Activated CD4-positive, alpha-beta T cell treated with anti-CD3 and anti-CD28 coated beads, Interleukin-2, amount 10 ng/mL, durations not matched to agents 24 days and 14 days (primary cell): ENCODE measurements at places on chromosomes 1 and 21. TPM values are rescaled to one million over a fixed set of nuclear protein-coding genes. Genes with fewer than 3 reads are reported as not detected.
A peak's percentile ranks its signal among the peaks of the same experiment; 100 is the strongest.

DNA sequence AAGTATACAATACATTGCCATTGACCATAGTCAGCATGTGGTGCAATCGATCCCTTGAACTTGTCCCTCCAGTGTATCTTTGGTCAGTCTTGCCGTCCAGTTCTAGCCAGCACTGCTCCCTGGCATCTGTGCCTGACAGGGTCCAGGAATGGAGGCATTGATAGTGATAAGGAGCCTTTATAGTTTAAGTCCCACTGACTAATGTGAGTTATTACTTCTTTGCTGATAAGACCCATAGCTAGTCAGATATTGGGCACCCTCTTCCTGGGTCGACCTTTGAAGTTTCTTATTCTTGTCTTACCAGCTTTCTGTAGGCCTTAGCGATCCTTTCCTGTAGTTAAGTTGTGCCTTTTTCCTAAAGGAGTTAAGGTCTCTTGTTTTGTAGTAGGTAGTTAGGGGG, 13.0 kb downstream of the UCK2 start:
- no peaks in the 10 kb centered on the region for H3K27me3 ChIP-seq
- no peak for DNase-seq
- no peak overlapping the region for H3K27ac ChIP-seq
- H3K36me3 ChIP-seq, result peaks cover 6% of the 10 kb centered on the region

- H3K27me3 ChIP-seq, result peaks cover 8% of the 10 kb centered on the region
- H3K36me3 ChIP-seq, result peaks cover 2% of the 10 kb centered on the region
- no peak overlapping the region for H3K27ac ChIP-seq
- peaks cover 11% of the 10 kb centered on the region for H3K4me1 ChIP-seq
Observed at GRCh38 chr1:225911191-225912130, 12.6 kb downstream of the PYCR2 start.

DNA sequence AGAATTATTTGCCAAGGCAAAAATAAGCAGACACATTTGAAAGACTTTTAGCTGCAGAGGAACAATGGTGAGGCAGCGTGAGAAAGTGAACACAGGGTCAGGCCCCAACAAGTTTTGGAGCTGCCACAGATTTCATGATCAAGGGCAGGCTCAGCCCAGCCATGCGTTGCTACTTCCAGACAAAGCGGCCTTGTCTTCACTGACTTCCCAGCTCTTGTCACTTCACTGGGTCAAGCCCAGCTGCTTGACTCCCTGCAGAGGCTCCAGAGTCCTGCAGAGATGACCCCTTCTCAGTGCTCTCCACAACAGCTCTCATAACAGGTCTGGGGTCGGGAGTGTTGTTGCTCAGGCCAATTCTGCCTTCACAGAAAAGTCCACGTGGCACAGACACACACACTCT, 35.8 kb downstream of the HHAT start:
- DNase-seq, result no peak
- H3K27me3 ChIP-seq, result peaks cover 2% of the 10 kb centered on the region
- H3K36me3 ChIP-seq, result no peaks in the 10 kb centered on the region

GRCh38 chr1:119045096-119045746, 57.1 kb upstream of the TBX15 start:
- H3K36me3 ChIP-seq, result no peaks in the 10 kb centered on the region
- no peak for DNase-seq
- H3K4me1 ChIP-seq, result no peaks in the 10 kb centered on the region
- no peak overlapping the region for H3K4me3 ChIP-seq
- no peak overlapping the region for H3K27ac ChIP-seq

GRCh38 chr1:69511426-69512192, 56.1 kb upstream of the LRRC7 start:
- no peak overlapping the region for H3K27ac ChIP-seq
- no peak overlapping the region for H3K4me3 ChIP-seq
- no peaks in the 10 kb centered on the region for H3K27me3 ChIP-seq
- no peaks in the 10 kb centered on the region for H3K4me1 ChIP-seq

GRCh38 chr1:164702216-164702615, 143.2 kb downstream of the PBX1 start:
- H3K4me1 ChIP-seq, result no peaks in the 10 kb centered on the region
- H3K36me3 ChIP-seq, result no peaks in the 10 kb centered on the region
- no peak for DNase-seq
- H3K27me3 ChIP-seq, result no peaks in the 10 kb centered on the region
- H3K4me3 ChIP-seq, result no peak overlapping the region
- H3K27ac ChIP-seq, result no peak overlapping the region

- H3K27me3 ChIP-seq, result peaks cover 68% of the 10 kb centered on the region
- H3K4me1 ChIP-seq, result peaks cover 29% of the 10 kb centered on the region
- peaks cover 21% of the 10 kb centered on the region for H3K36me3 ChIP-seq
- H3K27ac ChIP-seq, result no peak overlapping the region
- DNase-seq, result peak; percentile 87
Observed at GRCh38 chr1:63316984-63317816, 5.2 kb upstream of the FOXD3 start.

- peaks cover 3% of the 10 kb centered on the region for H3K4me1 ChIP-seq
- no peaks in the 10 kb centered on the region for H3K36me3 ChIP-seq
- no peak overlapping the region for H3K4me3 ChIP-seq
Observed at GRCh38 chr1:67889466-67889865, 56.2 kb upstream of the GNG12 start.

DNA sequence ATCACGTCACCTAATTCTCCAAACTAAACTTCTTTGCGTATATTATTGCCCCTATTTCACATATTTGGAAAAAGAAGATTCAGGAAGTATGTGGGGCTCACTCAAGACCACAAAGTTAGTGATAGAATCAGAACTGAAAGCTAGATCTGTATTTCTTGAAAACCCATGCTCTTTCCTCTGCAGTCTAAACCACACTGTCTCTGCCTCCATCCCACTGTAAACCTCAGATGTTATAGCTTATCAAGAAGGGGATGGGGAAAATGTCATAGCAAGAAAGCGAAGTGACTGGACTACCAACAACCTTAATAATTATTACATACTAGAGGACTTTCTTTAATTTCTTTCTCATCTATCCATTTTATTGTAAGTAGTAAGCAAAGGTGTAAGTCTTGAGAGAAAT, 257.7 kb upstream of the SGIP1 start:
- H3K36me3 ChIP-seq, result peaks cover 2% of the 10 kb centered on the region
- peak; percentile 81 for DNase-seq
- H3K4me1 ChIP-seq, result peaks cover 84% of the 10 kb centered on the region
- H3K27me3 ChIP-seq, result no peaks in the 10 kb centered on the region
- peak overlapping the region; percentile 58 for H3K4me3 ChIP-seq
- peak overlapping the region; percentile 73 for H3K27ac ChIP-seq

GRCh38 chr1:207049974-207050391, 1.0 kb downstream of the YOD1 start:
- peak overlapping the region; percentile 98 for H3K4me3 ChIP-seq
- peaks cover 31% of the 10 kb centered on the region for H3K36me3 ChIP-seq
- peak overlapping the region; percentile 96 for H3K27ac ChIP-seq
- peak; percentile 86 for DNase-seq

DNA sequence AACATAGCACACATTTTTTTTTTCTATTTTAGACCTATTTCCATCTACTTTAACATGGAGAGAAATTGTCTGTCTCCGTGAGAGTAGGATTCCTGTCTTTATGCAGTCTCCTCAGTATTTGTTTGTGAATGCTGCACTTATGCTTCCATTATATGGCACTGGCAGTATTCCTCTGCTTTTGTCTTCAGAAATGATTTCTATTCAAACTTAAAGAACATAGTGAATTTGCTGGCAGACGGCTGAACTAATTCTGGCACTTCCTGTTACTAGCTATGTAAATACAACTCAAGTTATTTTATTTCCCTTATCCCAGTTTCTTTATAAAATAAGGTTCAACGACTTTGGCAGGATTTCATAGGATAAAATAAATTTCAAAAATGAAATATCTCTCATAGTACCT, 45.3 kb downstream of the KCTD3 start:
- H3K4me1 ChIP-seq, result no peaks in the 10 kb centered on the region
- H3K27ac ChIP-seq, result no peak overlapping the region

GRCh38 chr1:32406629-32407111, 12.4 kb upstream of the BSDC1 start:
- peaks cover 6% of the 10 kb centered on the region for H3K27me3 ChIP-seq
- no peaks in the 10 kb centered on the region for H3K4me1 ChIP-seq
- no peaks in the 10 kb centered on the region for H3K36me3 ChIP-seq
- no peak for DNase-seq
- H3K4me3 ChIP-seq, result no peak overlapping the region

DNA sequence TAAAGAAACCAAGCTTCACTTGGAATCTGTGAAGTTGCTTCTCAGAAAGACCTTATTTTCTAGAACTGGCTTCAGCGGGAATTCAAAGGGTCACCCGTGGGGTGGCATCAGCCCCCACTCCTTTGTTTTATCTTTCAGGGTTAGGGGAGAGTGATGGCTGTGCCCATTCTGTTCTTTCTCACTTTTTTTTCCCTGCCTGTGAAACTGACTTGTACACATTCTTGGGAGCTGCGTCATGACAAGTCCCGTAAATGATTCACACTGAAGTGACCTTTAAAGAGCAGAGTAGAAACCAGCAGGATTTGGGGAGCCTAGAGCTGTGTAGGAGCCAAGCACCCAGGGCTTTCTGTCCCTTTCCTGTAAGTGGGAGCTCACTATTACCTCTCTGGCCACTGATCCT, 43.8 kb downstream of the SLC44A3 start:
- peaks cover 22% of the 10 kb centered on the region for H3K27me3 ChIP-seq
- no peak overlapping the region for H3K4me3 ChIP-seq
- no peak for DNase-seq
- no peaks in the 10 kb centered on the region for H3K36me3 ChIP-seq

DNA sequence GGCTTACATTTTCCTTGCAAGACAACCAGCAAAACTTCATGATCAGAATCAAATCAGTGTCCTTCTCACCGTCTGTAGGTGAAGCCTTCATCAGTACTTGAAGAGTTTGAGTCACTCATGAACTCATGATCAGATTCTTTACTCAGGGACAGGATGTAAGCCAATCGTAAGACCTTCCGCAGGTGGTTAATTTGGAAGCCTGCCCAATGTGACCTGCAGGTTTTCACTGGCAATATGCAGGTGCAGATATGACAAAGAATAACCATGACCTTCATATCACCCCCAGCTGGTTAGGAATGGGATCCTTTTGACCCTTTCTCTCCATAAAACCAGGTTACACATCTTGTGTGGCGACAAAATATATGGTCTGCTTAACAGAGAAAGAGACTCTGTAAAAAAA, 2.4 kb upstream of the PRAMEF20 start:
- DNase-seq, result no peak
- no peak overlapping the region for H3K4me3 ChIP-seq
- H3K27ac ChIP-seq, result no peak overlapping the region
- no peaks in the 10 kb centered on the region for H3K4me1 ChIP-seq
- no peaks in the 10 kb centered on the region for H3K36me3 ChIP-seq

- H3K36me3 ChIP-seq, result no peaks in the 10 kb centered on the region
- peaks cover 5% of the 10 kb centered on the region for H3K4me1 ChIP-seq
- H3K27me3 ChIP-seq, result peaks cover 3% of the 10 kb centered on the region
- H3K4me3 ChIP-seq, result no peak overlapping the region
Observed at GRCh38 chr1:21966247-21967000, 10.4 kb upstream of the CELA3B start.

DNA sequence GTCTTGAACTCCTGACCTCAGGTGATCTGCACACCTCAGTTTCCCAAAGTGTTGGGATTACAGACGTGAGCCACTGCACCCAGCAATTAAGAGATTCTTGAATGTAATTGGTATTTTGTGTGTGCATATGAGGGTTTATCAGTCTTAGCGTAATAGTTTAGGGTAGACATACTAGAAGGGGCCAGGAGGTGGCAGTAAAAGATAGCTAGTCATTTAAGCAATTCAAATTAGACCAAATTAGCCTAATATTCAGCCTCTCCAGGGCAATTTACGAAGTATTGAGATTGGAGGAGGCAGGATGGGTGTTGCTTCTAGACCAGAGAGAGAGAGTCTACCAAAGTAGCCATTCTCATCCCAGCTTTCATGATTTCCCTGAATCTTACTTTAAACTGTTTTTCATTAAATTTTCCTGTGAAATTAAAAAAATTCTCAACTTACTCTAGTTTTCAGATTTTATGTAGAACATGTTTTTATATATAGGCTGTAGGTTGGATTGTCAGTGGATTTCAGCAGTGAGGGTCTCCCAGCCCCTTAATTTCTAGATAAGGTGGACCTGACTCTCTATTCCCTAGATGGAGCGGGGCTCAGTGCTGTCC, 119.7 kb downstream of the HHAT start:
- H3K27ac ChIP-seq, result no peak overlapping the region
- peaks cover 14% of the 10 kb centered on the region for H3K27me3 ChIP-seq
- H3K4me3 ChIP-seq, result no peak overlapping the region
- H3K4me1 ChIP-seq, result peaks cover 24% of the 10 kb centered on the region
- no peaks in the 10 kb centered on the region for H3K36me3 ChIP-seq

- no peak overlapping the region for H3K27ac ChIP-seq
- peaks cover 9% of the 10 kb centered on the region for H3K27me3 ChIP-seq
- no peak for DNase-seq
- H3K4me1 ChIP-seq, result no peaks in the 10 kb centered on the region
Observed at GRCh38 chr1:158552296-158552695, 1.9 kb downstream of the OR6Y1 start.

DNA sequence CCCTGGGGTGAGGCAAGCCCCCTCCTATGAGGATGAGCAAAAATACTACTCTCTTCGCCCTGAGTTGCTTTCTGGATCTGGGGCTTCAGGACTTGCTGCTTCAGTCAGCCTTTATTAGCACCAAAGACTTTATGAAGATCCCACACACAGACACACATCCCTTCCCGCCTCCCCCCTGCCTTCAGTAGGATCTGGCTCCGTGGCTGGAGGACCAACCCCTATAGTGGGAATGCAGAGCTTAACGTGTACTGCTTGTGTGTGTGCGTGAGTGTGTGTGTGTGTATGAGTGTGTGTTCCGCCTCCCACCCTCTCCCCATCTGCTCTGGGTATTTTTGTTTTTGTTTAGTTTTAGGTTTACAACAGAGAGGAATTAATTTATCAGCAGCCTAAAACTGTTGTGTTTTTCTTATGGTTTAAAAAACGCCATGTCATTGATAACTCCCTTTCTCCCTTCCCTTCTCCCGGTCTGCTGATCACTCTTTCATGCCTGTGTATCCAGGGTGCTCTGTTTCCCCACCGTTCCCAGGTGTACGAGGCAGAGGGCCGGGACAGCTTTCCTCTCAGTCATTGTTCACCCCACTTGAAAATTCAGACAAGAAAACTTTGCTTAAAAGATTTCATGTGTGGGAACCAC, 27.5 kb upstream of the ZFP69B start:
- H3K27me3 ChIP-seq, result no peaks in the 10 kb centered on the region
- H3K27ac ChIP-seq, result peak overlapping the region; percentile 59
- no peak for DNase-seq
- peaks cover 80% of the 10 kb centered on the region for H3K36me3 ChIP-seq

- H3K27me3 ChIP-seq, result peaks cover 8% of the 10 kb centered on the region
- no peaks in the 10 kb centered on the region for H3K36me3 ChIP-seq
- no peaks in the 10 kb centered on the region for H3K4me1 ChIP-seq
- DNase-seq, result no peak
Observed at GRCh38 chr1:4600615-4601460, 53.6 kb upstream of the AJAP1 start.

- no peaks in the 10 kb centered on the region for H3K4me1 ChIP-seq
- no peak for DNase-seq
- H3K27me3 ChIP-seq, result peaks cover 2% of the 10 kb centered on the region
Observed at GRCh38 chr1:47483651-47484050, 45.8 kb downstream of the FOXD2 start.

DNA sequence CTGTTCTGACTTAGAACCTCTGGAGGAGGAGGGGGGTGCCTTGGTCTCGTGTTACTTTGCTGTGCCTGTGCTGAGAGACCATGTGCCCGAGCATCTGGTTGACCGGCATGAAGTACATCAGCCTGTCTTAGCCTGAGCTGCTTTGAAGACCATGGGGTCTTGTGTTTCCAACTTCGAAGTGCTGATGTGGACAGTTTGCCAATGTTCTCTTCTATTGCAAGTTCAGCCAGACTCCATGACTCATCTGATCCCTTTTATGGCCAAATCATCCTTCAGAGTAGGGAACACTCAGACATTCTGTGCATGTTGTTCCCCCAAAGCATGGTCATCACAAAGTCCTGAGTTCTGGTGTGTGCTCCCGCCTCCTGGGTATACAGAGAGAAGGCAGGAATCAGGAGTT, 6.0 kb upstream of the PLA2G2C start:
- no peak overlapping the region for H3K27ac ChIP-seq
- no peak for DNase-seq
- peaks cover 47% of the 10 kb centered on the region for H3K27me3 ChIP-seq
- no peak overlapping the region for H3K4me3 ChIP-seq

YRDC gene
- 69.9 and 76.1 TPM in 2 replicates for total RNA-seq

LMO4 gene
- total RNA-seq, result 23.7 and 26.1 TPM in 2 replicates
